ENCODE measurements at places on chromosomes 2 and 18.

GRCh38 chr2:189015359-189015758, 41.2 kb downstream of the COL3A1 start:
- peak; percentile 43 for DNase-seq

- DNase-seq: no peak
These were observed 281.6 kb upstream of the MGAT5 start for GRCh38 chr2:133972297-133972696.

DNA sequence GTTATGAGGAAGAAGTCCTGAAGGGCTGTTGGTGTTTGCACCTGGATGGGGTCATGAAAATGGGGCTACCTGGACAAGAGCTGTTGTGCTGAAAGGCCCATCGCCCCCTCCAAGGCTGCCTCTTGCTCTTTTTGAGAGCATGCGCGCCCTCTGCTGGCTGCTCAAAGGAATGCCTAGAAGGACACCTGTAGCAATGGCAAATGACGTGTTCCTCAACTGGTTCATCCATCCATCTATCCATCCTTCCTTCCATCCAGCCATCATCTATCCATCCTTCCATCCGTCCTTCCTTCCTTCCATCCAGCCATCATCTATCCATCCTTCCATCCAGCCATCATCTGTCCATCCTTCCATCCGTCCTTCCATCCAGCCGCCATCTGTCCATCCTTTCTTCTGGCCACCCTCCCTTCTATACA, 17.2 kb upstream of the RPL31 start:
- DNase-seq: peak; percentile 83

DNA sequence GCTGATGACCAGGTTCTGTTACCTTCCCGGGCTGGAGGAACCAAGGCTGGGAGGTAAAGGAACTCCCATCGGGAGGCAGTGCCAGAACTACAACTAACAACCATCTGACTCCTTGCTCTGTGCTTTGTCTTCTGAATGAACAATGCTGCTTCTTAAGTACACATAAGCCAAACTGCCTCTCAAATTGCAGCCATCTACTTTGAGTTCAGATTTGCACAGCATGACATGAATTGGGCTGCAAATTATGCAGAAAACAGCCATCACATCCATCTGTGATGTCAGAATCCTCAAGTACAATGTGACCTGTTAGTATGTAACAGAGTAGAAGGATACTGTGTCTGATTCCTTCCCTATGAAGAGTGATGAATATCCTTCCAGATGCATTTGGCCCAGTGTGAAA, 290.6 kb downstream of the ZNF521 start:
- DNase-seq: no peak

GRCh38 chr2:238286095-238286494, 2.3 kb downstream of the PER2 start:
- no peak for DNase-seq

- DNase-seq: no peak
These were observed 89.3 kb downstream of the MDH1 start for GRCh38 chr2:63678085-63678484.

DNA sequence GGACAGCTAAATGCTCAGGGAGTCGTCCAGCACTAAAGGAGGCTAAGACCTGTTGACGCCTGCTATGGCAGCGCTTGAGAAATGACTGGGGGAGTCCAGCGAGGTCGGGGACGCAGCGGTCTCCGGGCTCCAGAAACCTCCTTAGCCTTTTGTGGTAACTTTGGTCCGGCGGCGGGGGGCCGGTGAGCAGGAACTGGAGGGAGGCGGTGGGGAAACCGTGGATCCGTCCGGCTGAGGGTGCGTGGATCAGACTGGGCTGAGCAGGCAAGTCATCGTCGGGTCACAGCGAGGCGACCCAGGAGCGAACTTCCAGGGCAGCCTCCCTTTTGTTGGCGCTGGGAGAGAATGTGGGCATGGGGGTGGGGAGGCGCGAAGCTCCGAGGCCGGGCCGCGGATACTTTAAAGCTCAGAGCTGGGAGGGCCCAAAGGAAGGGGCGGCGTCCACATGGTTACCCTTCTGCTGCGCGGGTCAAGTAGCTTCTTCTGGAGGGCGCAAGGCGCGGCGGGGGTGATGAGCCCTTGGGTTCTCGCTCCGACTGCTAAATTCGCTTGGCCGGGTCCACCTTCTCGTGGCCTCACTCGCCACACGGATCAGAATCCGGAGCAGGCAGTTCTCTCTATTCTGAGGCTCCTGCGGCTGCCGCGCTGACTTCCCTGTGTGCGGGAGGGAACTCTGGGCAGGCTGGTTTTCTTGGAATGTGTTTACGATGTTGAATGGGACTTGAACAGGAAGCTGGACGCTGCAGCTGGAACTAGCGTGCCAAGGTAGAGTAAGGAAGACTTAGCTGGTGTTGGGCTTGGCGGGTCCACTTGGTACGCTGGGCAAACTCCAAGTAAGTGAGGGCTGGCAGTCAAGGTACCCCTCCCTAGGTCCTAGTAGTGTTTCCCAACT, 920 bp downstream of the GULP1 start:
- peak; percentile 74 for DNase-seq

DNA sequence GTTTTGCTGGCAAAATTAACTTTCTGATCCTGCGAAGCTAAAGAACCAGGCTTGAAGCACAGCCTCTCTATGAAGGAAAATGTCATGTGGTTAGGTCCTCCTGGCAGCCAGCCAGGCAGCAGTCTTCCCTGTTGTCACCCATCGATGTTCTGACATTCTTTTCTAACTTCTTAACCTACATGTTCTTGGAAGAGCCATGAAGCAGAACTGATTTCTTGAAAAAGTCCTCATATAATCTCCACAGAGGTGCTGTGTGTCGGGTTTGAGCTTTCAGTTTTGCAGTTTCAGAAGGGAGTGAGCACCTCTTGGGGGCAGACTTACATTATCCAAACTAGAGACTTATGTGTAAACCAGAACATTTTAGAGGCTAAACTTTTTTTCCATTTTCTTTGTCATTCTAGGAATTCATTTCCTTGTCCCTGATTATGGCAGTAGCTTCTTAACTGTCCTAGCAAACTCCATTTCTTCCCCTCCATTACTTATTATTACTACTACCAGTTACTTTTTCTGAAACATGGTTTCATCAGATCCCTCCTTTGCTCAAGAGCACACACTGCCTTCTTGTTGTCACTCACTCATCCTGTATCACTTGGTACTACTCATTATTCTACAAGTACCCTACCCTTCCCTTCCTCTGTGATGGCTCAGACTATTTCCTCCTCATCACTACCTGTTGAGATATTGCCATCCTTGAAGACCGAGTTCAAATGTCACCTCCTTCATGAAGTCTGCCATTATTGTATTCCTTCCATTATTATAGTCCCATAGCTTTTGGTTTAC, 31.1 kb downstream of the DOK1 start:
- DNase-seq: peak; percentile 37

GRCh38 chr2:137969418-137969765, 5.1 kb downstream of the HNMT start:
- peak; percentile 88 for DNase-seq

DNA sequence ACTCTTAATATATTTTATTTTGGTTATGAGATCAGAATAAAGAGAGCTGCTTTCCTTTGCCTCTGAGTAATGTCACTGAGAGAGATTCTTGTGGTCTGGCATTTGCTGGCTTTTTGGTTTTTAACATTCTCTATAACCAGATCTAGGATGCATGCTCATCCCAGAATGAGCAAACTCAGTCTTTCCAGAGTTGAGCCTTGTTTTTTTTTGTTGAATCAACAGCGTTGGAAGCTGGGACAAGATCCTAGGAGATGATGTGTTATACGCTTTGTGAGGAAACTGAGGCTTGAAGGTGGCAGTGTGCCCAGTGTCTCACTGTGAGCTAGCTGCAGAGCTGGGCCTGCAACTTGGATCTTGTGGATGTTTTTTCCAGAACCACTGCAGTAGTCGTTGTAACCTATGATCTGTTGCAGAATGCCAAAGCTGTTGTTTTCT, 19.5 kb downstream of the MYO1B start:
- peak; percentile 81 for DNase-seq

GRCh38 chr2:131646669-131647297, 119.1 kb downstream of the CCDC74A start:
- no peak for DNase-seq

GRCh38 chr2:11629851-11630250, 40.1 kb downstream of the NTSR2 start:
- DNase-seq: no peak

DNA sequence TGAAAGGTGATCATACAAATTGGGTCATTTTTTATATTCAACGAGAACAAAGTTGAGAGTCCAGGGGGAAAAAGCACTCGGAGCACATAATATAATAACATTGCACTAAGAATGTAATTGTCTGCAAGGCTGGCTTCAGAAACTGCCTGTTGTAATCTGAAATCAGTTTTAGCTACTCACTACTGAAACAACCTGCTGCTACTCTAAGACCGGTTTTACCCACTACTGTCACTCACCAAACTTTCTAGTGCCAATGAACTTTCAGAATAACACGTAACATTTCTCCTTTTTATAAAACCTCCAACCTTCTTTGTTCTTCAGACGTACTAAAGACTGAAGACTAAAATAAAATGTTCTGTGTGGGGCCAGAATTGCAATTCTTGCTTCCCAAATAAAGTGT, 11.5 kb upstream of the CYB5A start:
- no peak for DNase-seq

GRCh38 chr2:188089901-188090300, 201.8 kb upstream of the GULP1 start:
- peak; percentile 54 for DNase-seq

- no peak for DNase-seq
These were observed 511.4 kb downstream of the RNF144A start for GRCh38 chr2:7428454-7429204.

DNA sequence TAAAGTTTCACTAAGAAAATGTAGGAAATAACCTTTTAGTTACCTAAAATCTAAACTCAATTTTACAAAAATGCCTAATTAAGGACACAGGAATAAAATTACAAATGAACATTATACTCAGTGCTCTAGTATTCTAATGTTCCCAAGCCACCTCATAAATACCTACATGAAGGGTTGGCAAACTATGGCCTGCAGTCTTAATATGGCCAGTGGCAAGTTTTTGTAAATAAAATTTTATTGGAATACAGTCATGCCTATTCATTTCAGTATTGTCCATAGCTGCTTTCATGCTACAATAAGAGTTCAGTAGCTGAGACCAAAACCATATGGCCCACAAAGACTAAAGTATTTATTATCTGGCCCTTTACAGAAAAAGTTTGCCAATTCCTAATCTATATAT, 53.8 kb downstream of the SS18 start:
- DNase-seq: no peak

GRCh38 chr2:74293191-74293991, 49.8 kb downstream of the SLC4A5 start:
- DNase-seq: peak; percentile 16

DNA sequence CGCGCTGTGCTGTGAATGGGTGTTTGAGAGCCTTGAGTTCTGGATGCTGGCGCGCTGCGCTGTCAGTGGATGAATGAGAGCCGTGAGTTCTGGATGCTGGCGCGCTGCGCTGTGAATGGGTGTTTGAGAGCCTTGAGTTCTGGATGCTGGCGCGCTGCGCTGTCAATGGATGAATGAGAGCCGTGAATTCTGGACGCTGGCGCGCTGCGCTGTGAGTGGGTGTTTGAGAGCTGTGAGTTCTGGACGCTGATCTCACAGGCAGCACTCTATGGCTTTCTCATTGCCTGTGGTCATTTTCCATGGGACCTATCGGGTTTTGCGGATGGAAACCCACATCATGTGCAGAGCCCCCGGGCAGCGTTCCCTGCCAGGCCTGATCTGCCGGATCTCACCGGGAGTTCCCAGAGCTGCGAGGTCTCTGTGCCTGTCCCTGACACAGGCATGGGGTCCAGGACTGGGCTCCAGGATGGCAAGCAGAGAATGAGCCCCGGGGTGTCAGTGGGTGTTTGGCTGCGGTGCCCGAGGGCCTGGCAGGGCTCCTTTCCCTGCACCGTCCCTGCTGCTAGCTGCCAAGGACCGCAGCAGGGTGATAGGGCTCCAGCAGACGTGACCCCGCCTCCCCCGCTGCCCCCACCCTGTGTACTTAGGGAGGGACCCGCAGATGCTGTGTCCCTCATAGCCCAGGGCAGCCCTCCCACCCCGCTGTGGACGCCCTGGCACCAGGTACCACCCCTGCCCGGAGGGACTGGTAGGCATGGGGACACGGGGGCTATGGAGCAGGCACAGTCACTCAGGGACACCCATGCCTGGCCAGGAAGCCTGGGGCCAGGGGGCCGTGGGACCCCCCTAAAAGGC, 9.7 kb downstream of the PDCD1 start:
- no peak for DNase-seq

- DNase-seq: no peak
These were observed 154.7 kb downstream of the RBM43 start for GRCh38 chr2:151106805-151107506.

DNA sequence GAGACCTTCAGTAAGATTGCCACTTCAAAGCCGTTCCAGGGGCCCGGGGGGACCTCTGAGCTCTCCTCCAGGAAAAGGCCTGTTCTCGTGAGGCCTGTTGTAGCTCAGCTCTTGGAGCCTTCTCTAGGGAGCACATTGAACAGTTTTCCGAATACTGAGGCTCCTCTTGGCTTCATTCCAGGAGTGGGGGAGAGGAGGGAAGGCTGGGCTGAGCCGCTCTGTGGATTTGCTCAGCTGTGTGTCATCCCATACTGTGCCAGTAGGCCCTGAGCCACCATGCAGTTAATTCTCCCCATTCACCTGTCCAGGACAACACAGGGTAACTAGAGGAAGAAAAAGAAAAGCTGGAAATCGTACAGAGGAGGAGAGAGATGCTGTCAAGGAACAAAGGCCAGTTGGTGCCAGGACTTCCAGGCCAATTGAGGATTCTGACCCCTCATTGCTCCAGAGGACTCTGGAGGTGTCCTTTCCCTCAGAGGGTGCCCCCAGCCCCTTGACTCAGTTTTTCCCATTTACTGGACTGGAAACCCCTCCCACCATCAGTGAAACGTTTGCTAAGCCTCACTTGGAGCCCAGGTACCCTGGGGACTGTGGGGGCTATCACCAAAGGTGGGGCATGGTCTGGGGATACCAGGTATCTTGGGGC, 41.4 kb downstream of the HS1BP3 start:
- DNase-seq: peak; percentile 72

DNA sequence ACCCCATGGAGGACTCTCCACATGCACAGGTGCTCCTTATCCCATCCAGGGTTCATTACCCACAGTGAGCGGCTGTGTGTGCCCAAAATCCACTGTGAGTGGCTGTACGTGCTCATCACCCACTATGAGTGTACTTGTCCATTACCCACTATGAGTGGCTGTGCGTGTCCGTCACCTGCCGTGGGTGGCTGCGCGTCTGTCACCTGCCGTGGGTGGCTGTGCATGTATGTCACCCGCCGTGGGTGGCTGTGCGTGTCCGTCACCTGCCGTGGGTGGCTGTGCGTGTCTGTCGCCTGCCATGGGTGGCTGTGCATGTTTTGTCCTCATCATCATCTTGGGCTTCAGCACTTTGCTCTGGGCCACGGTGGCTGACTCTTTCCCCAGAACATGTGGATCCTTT, 78.6 kb upstream of the FN1 start:
- DNase-seq: no peak

Data from choroid plexus epithelial cell (primary cell).